ENCODE measurements at places on chromosomes 1 and 21. TPM values are rescaled to one million over a fixed set of nuclear protein-coding genes. Genes with fewer than 3 reads are reported as not detected.

- no peak for DNase-seq
These were observed at the start of gene RIMS3 for GRCh38 chr1:40665335-40666171. TSS of gene RIMS3 (minus strand) at chr1:40665682. CDS start at chr1:40641925, 23,757 bp downstream.

Gene SPRR2F
- polyA plus RNA-seq: not detected

DNA sequence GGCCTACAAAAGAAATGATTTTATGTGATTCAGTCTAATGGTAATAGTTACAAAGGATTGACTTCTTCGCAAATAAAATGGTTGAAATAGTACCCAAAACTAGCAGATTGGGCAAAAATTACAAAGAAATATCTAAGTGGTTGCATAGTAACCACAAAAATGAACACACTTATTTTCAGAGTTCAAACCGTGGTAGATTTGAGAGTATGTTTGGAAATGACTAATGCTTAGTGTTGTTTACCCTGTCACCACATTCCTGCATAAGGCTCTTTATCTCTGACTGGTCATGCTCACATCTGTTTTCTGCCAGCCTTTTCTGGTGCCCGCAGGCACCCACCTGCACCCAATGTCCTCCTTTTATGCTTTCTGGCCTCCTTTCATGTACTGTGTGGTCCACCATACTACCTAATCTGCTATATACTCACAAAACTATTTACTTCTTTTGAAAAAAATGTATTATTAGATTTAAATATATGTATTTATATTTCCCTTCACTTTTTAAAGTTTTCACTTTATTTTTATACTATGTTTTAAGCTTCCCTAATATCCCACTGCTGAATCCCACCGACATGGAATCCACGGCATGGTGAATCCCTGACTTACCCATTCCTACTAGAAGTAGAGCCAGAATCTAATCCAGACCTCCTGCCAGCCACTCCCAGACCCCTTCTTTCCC lies 30.3 kb downstream of the PTPRC start:
- DNase-seq: peak; percentile 89

GRCh38 chr1:42316292-42316691 lies 18.7 kb downstream of the FOXJ3 start:
- DNase-seq: no peak

Gene WNT4
- polyA plus RNA-seq: 0.02 TPM

- DNase-seq: no peak
These were observed 282.8 kb upstream of the PKN2 start for GRCh38 chr1:88401313-88401712.

GRCh38 chr21:41726630-41726969 lies 40.3 kb downstream of the RIPK4 start:
- DNase-seq: no peak

- no peak for DNase-seq
These were observed 406.9 kb upstream of the CXADR start for GRCh38 chr21:17105932-17106331.

Gene IGSF21
- not detected for polyA plus RNA-seq

Gene FGR
- polyA plus RNA-seq: not detected
